ENCODE measurements at places on chromosomes 11 and 22. TPM values are rescaled to one million over a fixed set of nuclear protein-coding genes. Genes with fewer than 3 reads are reported as not detected.

GRCh38 chr22:27100789-27101188 is 443.4 kb downstream of the MIAT start:
- DNase-seq: no peak

DNA sequence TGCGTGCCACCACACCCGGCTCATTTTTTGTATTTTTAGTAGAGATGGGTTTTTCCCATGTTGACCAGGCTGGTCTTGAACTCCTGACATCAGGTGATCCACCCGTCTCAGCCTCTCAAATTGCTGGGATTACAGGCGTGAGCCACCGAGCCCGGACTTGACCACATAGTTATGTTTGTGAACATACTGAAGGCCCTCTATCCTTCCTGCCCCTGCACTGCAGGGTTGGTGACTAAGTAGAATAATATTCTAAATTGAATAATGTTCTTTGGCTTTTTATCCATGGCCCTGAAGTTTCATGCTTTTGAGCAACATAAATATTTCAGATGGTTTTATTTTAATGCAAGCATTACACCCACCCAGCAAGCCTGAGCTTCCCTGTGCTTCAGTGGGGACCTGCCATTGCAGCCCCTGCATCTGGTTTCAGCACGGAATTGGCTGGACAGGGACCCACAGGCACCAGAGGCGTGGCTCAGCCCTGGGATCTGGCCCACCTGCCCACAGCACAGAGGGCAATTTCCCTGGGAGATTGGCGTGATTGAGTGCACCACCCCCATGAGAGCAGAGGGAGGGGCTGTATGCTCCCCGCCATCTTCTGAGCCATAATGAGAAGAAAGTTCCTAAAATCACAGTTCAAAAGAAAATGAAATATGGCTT is 460.5 kb downstream of the BRD1 start:
- DNase-seq: no peak

DNA sequence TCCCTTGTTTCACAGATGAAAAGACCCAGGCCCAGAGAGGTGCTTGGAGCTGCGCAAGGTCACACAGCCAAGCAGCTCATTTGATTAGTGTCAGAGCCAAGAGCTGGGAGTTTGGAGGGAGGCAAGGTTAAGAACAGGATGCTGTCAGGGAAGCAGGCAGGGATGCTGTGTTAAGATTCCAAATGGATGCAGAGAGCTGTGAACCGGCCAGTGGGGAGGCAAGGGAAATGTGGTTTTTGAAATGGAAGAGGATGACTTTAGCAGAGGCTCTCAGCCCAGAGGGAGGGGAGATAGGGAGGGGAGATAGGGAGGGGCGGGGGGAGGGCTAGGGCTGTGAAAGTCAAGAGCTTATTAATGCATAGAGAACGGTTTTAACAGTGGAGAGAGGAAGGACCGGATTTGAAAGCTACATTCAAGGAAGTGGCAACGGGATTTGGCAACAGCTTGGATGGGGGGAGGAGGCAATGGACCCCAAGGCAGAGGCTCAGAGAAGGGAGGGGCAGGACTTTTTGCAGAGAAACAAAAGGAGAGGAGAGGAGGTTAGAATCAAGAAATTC is 13.0 kb downstream of the RTN4RL2 start:
- DNase-seq: no peak

DNA sequence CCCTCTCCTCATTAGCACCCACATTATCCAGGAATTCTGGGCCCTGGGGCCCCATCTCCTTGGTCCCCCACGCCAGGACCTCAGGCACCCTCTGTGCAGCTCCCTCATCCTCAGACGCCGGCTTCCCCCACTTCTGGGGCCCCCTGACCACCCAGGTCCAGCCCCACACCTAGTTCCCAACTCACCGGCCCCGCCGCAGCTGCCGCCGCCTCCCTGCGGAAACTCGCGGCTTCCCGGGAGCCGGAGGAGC is at the start of gene PCSK7:
PCSK7 (minus strand) TSS at position 232 of the 250 bp plus-strand sequence. CDS start 2,229 bp downstream, outside the sequence.
- DNase-seq: peak; percentile 57

DNA sequence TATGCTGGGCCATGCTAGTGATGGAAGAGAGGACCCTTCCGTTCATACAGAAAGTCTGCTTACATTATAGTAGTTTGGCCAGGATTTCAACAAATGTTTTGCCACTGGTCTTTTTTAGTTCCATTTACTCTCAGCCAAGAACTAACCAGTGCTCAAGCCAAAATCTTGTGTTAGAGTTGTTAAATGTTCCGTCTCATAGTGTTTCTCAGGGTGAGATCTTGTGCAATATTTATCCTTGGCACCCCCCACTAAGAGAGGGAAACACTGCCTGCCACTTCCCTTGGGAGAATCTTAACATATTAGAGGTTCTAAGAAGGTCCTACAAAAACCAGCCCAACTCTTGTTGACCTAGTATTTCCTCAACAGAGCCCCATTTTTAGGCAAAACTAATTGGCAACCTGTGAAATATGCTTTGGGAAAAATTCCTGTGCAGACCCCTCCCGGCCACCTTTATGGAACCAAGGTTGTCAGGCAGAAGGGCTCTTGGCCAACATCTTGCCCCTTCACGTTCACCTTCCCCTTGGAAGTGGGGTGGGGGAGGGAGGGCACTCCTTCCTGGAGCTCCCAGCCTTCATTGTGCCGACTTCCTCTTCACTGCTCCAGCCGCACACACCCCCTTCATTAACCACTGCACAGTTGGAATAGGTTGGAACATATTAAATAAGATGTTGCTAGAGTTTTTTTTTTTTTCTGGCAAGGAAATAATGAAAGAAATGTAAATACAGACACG is 173.2 kb upstream of the SORL1-AS1 start:
- peak; percentile 20 for DNase-seq

DNA sequence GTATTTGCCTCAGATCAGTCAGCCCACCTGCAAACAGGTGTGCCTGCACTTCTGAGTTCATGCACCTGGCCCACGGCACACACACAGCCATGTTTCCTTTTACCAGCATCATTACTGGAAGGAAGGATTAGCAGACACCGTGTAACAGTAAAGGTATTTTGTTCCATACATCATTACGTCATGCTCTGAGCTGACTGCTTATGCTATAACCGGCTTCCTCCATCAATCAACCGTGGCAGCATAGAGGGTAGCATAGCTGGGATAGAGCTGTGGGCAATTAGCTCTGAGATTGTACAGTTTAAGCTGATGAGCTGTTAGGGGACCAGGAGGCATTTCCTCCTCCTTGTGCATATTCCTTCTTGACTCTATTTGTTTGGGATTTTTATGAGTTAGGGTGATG is 102.4 kb downstream of the ME3 start:
- no peak for DNase-seq

GRCh38 chr22:41534219-41534618 is 10.1 kb downstream of the POLR3H start:
- DNase-seq: no peak

DEFB131B gene
- total RNA-seq: not detected

MLC1 gene
- not detected for total RNA-seq

IPO7 gene
- total RNA-seq: 145 TPM

IFITM1 gene
- total RNA-seq: 1.8 TPM

WT1 gene
- total RNA-seq: 0.61 TPM

OR8G5 gene
- total RNA-seq: not detected
